ENCODE measurements at places on chromosomes 7 and 10.
A peak's percentile ranks its signal among the peaks of the same experiment; 100 is the strongest.

DNA sequence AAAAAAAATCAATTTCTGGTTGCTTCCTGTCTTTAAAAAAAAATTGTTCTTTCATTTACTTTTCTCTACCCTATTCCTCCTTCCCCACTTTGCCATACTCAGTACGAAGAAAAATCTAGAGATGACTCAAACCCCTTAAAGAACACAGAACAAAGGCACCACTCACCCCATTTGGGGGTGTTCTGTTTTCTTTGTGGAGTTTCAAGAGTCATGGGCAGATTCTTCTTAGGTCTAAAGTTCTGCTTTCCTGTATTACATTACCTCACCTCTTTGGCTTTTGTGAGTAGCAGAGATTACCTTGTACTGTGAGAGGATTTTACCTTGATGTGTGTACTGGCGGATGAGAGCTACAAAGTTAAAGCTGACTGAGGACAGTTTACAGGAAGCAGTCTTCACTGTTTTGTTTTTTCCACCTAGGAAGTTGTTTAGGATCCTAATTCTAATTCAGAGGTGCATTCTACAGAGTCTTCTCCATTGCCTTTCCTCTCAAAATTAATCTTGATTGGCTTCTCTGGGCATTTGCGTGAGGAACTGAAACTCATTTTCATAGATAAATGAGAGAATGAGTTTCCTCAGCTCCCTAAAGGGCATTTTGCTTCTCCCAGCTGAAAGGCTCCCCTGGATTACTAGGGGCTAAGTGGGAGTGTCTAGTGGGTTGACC lies 20.7 kb downstream of the AVL9 start:
- DNase-seq, result no peak

DNA sequence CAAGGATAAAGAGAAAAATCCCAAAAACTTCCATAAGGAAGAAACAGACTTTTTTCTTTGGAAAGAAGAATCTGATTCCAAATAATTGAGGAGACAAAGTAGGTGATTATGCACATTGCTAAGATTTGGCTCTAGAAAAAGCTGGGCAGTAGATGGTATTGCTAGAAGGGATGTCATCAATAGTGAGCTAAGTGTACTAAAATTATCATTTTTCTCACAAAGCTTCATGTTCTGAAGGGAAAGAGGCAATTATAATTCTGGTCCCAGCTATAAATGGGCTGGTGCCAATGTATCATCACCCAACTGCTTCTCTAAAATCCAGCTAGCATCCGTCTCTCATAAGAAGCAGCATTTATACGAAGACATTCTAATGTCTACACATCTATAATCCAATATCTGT lies 23.9 kb downstream of the STEAP1 start:
- DNase-seq, result no peak

DNA sequence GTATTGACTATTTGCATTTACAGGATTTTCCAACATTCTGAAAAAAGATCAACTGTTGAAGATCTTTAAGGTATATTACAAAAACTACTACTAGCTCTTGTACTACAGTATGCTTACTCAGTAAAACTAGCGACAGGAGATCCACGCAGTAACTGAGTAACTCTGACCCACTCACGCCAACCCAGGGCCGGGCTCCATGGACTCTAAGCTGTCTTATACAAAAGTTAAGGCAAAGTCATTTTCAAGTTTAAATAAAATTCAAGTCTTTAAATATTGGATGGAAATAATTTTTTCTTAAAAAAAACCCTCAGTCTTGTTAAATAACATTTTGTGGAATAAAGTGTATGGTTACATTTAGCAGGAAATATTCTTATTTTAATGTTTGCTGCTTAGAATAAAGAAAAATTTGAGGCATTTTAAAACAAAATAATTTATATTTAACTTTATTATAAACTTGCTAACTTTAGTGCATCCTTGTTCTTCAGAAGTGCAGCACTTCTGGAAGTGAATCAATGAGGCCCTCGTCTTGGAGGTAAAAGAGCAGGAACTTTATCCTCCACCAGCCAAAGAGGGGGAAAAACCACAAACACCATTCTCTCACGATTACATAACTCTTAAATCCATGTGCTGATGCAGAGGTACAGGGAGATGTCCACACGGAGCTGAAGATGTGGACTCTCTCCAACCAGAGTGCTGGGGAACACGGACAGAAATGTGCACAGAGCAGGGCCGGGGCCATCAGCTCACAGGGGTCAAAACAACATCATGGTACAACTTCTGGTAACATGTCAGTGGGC lies 119.9 kb downstream of the LARP4B start:
- DNase-seq, result no peak

GRCh38 chr7:468681-469562 lies 50.7 kb downstream of the PDGFA start:
- no peak for DNase-seq

GRCh38 chr10:49009199-49009979 lies 69.7 kb upstream of the LRRC18 start:
- no peak for DNase-seq

DNA sequence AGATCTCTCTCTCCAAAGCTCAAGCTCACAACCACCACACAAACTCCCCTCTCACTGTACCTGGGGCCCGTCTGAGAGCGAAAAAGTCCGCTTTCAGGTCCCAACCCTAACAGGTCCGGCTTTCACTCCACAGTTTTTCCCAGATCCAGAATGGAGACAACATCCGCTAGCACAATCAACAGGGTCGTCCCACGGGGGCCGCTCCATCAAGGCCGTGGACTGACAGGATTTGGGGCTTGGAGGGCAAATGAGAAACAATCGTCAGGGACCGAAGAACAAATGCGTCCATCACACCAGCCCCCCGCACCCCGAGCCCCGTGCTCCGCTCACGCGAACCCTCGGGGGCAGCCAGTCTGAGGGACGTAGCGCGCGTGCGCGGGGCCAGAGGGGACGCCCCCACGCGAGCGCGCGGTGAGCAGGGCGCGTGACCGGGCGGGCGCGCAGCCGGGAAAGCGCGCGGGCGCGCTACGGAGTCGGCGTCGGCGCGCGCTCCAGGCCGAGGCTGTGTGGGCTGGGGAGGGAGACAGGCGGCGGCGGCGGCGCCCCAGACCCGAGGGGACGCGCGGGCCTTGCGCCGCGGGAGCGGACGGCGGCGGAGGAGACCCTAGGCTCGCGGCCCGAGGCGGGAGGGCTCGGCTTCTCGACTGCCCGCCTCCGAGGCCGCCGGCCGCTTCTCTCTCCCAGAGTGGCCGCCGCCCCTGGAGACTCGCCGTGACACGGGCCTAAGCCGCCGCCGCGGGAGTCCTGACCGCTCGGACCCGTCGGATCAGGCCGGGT lies at the start of gene SLK:
SLK (plus strand) TSS at position 470 of the 777 bp plus-strand sequence. CDS start 606 bp downstream, outside the sequence.
- peak; percentile 72 for DNase-seq

DNA sequence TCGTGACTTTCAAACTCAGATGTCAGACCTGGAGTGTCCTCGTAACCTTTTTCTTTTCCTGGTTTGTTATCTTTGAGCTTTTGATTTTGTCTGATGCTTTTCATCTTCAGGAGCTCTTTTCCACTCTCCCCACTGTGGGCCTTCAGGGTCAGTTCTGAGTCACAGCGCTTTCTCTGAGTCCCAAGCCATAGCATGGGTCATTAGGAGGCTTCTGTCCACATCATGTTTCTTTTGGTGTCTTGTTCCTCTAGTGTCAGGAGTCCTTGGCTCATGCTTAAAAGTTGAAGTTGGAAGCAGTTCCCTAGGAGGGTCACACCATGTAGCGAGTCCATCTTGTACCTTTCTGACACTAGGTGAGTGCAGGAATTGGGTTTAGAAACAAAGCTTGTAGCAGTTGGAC lies 40.3 kb downstream of the DAGLB start:
- DNase-seq, result no peak

- DNase-seq, result no peak
Observed at GRCh38 chr7:114295522-114295921, 119.1 kb upstream of the FOXP2 start.

- peak; percentile 65 for DNase-seq
Observed at GRCh38 chr7:128841921-128842673, 11.9 kb downstream of the FLNC start.

DNA sequence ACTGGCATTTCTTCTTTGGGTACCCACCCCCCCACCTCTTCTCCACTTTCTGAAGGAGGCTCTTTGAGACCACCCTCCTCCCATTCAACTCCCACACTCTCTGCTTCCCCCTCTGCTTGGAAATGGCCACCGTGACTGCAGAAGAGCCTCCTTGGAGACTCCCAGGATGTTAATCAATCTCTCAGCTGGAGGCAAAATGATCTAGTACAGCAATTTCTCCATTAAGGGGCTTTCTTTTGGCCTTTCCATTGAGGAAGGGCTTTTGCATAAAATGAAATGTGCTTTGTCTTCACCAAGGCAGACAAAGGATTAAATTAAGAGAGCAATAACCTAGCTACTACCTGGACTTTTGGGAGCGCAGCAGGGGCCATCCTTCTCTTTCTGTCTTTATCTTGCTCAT lies 26.1 kb downstream of the CDHR3 start:
- DNase-seq, result no peak
